ENCODE measurements at places on chromosomes 6 and 20.

DNA sequence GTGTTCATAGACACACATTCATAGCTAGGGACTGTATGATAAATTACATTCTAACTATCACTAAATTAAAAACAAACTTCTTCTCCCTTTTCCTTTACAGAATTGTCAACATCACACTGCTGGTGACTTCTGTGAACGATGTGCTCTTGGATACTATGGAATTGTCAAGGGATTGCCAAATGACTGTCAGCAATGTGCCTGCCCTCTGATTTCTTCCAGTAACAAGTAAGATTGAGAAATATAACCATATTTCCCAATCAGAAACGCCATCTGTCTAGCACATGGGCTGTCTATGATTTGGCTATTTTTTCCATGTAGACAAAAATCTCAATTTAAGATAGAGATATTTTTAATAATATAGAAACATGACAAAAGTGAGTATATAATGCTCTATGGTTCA is 367.7 kb downstream of the ARHGAP18 start:
- DNase-seq = no peak

DNA sequence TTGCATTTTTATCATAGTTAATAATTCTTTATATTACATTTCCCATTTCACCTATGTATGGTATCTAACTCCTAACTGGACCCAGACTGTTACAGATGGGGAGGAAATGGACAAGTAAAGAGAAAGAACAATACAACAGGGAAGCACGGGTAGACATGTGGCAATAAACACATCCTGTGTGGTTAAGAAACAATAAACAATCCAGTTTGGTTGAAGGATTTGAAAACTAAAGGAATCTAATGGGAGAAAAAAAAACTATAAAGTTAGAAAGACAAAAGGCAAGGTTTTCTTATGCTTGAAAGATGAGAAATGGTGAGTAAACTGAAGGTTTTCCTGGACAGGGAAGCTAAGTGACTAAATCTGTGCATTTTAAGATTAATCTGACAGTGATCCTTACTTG is 34.9 kb upstream of the ALDH8A1 start:
- no peak for DNase-seq

GRCh38 chr20:50290112-50290511 is 99.5 kb downstream of the CEBPB start:
- no peak for DNase-seq

GRCh38 chr6:33277663-33278391 is 904 bp downstream of the B3GALT4 start:
- no peak for DNase-seq
